H9 (cell line): ENCODE measurements at places on chromosomes 2 and 18. TPM values are rescaled to one million over a fixed set of nuclear protein-coding genes. Genes with fewer than 3 reads are reported as not detected.
A peak's percentile ranks its signal among the peaks of the same experiment; 100 is the strongest.

DNA sequence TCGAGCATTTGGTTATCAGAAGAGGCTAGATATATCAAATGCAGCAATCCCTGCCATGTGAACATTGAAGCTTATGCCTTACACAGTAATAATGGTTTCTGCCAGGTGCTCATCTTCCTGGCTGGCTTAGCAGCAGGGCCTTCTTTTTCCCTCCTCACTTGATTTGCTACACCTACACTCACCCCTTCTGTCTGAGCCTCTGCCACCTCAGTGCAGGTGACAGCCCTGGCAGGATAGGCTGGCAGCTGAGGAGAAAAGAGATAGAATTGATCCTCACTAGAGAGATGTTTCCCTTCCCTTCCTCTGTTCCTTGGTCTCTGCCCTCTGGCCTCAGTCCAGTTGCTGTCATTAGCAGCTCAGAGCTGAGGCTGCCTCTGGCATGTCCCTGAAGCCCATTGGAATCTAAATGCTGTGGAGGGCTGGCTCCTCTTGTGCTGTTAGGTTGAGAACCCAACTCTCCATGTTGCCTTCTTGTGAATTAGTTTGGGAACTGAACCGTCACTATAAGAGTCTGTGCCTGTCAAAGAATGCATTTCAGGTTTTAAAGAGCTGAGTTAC is 18.2 kb downstream of the MPHOSPH10 start:
- no peaks in the 10 kb centered on the region for H3K27me3 ChIP-seq
- DNase-seq, result no peak
- no peak overlapping the region for H3K27ac ChIP-seq
- H3K4me1 ChIP-seq, result no peaks in the 10 kb centered on the region

DNA sequence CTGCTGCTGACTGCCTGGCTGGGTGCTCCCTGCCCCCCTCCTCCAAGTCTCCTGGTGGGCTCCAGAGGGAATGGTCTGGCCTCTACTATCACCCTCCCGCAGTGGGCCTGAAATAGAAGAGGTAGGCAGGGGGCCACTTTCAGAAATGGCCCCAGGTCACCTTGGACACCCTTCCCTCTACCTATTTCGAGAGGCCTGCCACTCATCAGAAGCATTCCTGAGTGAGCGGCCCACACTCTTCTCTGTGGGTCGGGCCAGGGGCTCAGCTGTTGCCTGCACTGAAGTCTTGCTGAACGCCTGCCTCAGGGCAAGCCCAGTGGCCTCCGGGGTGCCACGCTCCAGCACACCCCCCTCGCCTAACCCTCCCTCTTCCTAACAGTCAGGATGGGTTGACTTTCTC is 124.9 kb downstream of the TNS1 start:
- no peak for DNase-seq
- no peaks in the 10 kb centered on the region for H3K27me3 ChIP-seq
- no peaks in the 10 kb centered on the region for H3K4me1 ChIP-seq

DNA sequence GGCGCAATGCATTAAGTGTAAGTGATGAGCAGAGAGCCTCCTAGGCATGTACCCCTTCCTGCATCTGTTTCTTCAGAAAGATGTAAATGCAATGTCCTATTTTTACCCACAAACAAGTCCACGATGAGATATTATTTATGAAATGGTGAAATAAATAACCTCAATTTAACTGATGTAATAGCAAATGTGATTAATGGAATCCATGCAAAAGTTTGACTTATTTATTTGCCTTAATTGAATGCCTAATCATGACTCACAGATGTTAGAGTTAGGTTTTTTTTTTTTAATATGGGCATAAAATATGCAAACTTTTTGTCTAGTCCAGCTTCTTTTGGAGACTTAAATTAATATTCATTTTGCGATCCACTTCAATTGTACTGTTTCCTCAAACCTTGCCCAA is 67.7 kb upstream of the ITGA4 start:
- no peak overlapping the region for H3K27ac ChIP-seq
- H3K4me1 ChIP-seq, result no peaks in the 10 kb centered on the region
- no peaks in the 10 kb centered on the region for H3K27me3 ChIP-seq

GRCh38 chr2:224217233-224217961 is 178.3 kb upstream of the SERPINE2 start:
- DNase-seq, result no peak
- H3K27ac ChIP-seq, result no peak overlapping the region
- H3K27me3 ChIP-seq, result no peaks in the 10 kb centered on the region
- peaks cover 5% of the 10 kb centered on the region for H3K4me1 ChIP-seq
- H3K36me3 ChIP-seq, result no peaks in the 10 kb centered on the region

- H3K27ac ChIP-seq, result no peak overlapping the region
- H3K4me3 ChIP-seq, result no peak overlapping the region
- no peaks in the 10 kb centered on the region for H3K4me1 ChIP-seq
- H3K36me3 ChIP-seq, result no peaks in the 10 kb centered on the region
These were observed 37.8 kb upstream of the STAT4 start for GRCh38 chr2:191188550-191189093.

DNA sequence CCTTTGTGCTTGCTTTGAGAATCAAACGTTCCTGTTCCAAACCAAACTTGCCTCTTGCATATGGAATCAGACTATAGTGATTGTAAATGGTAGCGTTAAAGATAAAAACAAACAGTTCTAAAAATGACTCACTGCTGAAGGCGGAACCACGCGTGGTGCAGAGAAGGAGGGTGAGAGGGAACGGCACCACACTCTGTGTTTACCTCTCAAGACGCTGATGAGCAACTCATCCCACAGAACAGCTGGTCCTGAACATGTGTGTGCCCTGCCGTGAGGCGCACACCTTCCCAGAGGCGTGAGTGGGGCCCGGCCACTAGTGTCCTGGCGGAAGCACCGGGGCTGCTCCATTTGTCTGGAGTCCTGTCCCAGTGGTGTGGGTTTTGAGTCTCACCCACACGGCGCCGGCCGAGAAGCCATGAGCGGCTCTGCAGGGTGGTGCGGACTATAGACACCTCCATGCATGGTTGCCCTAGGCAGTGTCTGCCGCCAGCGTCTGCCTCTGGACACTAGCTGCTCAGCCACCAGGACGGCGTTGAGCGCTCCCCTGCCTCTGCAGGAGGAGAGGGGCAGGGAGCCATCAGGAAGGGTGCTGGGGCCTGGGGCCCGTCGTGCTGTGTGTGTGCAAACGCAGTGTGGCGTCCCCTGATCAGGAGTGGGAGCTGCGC is 52.1 kb downstream of the NFATC1 start:
- no peaks in the 10 kb centered on the region for H3K27me3 ChIP-seq
- no peaks in the 10 kb centered on the region for H3K36me3 ChIP-seq
- no peaks in the 10 kb centered on the region for H3K4me1 ChIP-seq
- no peak overlapping the region for H3K27ac ChIP-seq
- DNase-seq, result no peak

DNA sequence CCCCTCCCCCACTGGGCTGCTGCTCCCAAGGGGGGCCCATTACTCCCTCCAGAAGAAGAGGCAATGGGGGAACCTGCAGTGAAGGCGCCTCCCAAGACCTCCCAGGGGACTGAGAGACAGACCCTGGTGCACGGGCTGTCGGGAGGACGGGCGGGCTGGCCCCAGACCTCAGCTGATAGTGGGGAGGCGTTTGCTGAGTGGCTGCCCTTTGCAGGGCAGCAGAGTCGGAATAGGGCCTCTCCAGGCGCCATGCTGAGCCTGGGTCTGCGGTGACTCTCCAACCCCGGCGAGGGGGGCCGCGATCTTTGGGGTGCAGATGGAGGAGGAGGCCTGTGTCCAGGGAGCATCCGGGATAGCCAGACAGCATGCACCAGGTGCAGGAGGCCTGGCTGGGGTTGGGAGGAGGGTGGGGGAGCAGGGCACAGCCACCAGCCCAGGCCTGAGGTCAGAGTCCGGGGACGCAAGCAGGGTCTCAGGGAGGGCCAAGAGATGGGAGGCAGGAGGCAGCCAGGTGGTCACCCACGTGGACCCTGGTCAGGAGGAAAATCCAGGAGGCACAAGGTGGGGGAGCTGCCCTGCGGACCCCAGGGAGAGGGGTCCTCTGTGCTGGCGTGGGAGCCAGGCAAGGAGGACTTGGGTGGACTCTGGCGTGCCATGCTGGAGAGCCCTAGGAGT is 11.0 kb downstream of the CROCC2 start:
- peak; percentile 27 for DNase-seq
- peak overlapping the region; percentile 59; the same call in 2 of the 3 replicates for H3K4me3 ChIP-seq
- H3K36me3 ChIP-seq, result no peaks in the 10 kb centered on the region
- H3K4me1 ChIP-seq, result no peaks in the 10 kb centered on the region

- DNase-seq, result peak; percentile 83
- H3K36me3 ChIP-seq, result no peaks in the 10 kb centered on the region
- H3K27ac ChIP-seq, result no peak overlapping the region
- peaks cover 14% of the 10 kb centered on the region; the same call in 1 of the 2 replicates for H3K4me1 ChIP-seq
- H3K27me3 ChIP-seq, result no peaks in the 10 kb centered on the region; the same call in 1 of the 2 replicates
These were observed 63.3 kb downstream of the BOD1L2 start for GRCh38 chr18:57210107-57210715.

DNA sequence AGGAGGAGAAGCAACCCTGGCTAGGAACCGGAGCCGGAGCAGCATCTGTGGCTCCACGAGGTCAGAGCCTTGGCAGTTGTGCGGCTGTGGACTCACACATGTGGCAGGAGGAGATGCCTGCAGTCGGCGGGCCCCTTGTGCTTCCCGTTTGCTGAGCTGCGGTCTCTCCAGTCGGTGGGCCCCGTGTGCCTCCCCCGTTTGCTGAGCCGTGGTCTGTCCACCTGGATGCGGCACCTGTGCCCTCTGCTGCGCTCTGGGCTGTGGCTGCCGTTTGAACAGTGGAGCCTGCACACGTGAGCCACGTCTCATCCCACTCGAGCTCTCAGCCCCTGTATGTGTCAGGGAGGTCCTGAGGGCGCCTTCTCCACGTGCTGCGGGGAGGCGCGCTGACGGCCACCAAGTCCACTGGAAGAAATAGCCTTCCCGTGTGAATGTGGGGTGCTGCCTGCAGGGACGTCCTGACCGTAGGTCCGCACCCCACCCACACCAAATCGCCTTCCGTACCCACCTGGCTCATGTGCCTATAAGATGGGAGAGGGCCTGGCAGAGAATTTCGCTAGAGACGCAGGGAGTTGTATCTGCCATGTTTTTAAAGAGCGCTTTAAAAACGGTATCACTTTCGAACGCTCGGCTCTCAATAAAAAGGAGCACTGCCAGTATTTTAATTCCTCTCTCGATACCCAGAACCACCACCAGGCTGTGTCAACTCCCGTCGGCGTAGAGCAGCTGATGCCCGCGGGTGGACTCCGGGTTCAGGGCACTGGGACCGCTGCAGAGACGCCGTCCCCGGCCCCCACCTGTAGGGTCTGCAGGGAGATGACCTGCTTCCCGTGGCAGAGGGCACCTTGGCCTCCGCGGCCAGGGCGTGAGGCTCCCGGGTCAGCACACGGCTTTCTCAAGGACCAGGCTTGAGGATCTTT is 117.0 kb downstream of the NFATC1 start:
- peak; percentile 22 for DNase-seq
- no peaks in the 10 kb centered on the region for H3K27me3 ChIP-seq
- no peaks in the 10 kb centered on the region for H3K36me3 ChIP-seq
- H3K27ac ChIP-seq, result no peak overlapping the region

GRCh38 chr18:3179430-3180089 is 40.2 kb downstream of the MYOM1 start:
- no peaks in the 10 kb centered on the region for H3K27me3 ChIP-seq
- H3K4me3 ChIP-seq, result no peak overlapping the region
- H3K36me3 ChIP-seq, result no peaks in the 10 kb centered on the region
- H3K27ac ChIP-seq, result no peak overlapping the region

GRCh38 chr2:71602581-71602980 is 149.2 kb downstream of the DYSF start:
- no peak overlapping the region for H3K27ac ChIP-seq
- H3K4me1 ChIP-seq, result peaks cover 8% of the 10 kb centered on the region; the same call in 1 of the 2 replicates

DNA sequence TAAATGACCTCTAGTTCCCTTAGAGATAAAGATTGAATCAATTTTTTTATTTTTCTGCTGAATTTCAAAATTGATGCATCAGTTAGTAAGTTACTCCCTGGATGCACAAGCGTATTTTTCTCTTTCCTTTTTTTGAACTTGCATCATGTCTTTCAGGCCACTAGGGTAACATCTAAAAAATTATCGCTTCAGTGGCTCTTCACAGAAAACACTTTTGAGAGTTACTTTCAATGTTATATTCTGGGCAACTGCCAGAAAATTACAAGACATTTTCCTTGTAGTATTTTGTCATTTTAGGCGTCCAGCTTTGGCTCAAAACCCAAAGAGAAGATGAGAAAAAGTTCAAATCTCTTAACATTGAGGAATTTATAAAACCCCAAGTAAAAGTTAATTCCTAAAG is 59.8 kb downstream of the DSEL start:
- peaks cover 3% of the 10 kb centered on the region; the same call in 1 of the 2 replicates for H3K4me1 ChIP-seq
- H3K27me3 ChIP-seq, result no peaks in the 10 kb centered on the region
- H3K4me3 ChIP-seq, result no peak overlapping the region
- H3K27ac ChIP-seq, result no peak overlapping the region

DNA sequence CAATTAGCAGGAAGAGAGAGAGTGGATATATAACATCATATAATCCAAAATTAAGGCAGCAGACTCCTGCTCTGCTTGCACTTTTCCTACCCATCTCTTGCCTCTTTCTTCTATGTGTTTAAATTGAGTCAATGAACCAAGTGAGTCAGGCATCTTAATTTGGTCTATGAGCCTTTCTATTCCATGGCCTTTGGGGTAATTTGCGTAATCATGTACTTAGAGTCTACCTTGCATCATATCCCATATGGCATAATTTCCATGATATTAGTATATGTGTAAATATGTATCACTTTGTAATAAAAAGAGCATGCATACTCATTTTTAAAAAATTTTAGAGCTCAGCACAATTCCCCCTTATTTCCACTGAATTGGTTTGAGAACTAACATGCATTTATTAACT is 555.2 kb downstream of the STK39 start:
- H3K27ac ChIP-seq, result no peak overlapping the region
- peaks cover 2% of the 10 kb centered on the region; the same call in 1 of the 3 replicates for H3K36me3 ChIP-seq
- H3K4me1 ChIP-seq, result peaks cover 4% of the 10 kb centered on the region; the same call in 1 of the 2 replicates
- no peaks in the 10 kb centered on the region for H3K27me3 ChIP-seq
- no peak for DNase-seq

GRCh38 chr18:75045272-75045671 is 163.7 kb downstream of the PTGR3 start:
- no peak for DNase-seq
- H3K4me1 ChIP-seq, result peaks cover 6% of the 10 kb centered on the region
- H3K4me3 ChIP-seq, result no peak overlapping the region
- H3K27ac ChIP-seq, result no peak overlapping the region

GRCh38 chr2:177543007-177543760 is 150.6 kb downstream of the AGPS start:
- no peak for DNase-seq
- no peak overlapping the region for H3K27ac ChIP-seq
- no peaks in the 10 kb centered on the region for H3K27me3 ChIP-seq
- no peaks in the 10 kb centered on the region for H3K4me1 ChIP-seq
- H3K4me3 ChIP-seq, result no peak overlapping the region
- H3K36me3 ChIP-seq, result peaks cover 10% of the 10 kb centered on the region

GRCh38 chr2:218961651-218962570 is 2.4 kb downstream of the CDK5R2 start:
- H3K36me3 ChIP-seq, result no peaks in the 10 kb centered on the region; the same call in 1 of the 3 replicates
- peak overlapping the region; percentile 32; the same call in 1 of the 2 replicates for H3K4me3 ChIP-seq
- H3K27ac ChIP-seq, result no peak overlapping the region
- H3K27me3 ChIP-seq, result peaks cover 20% of the 10 kb centered on the region
- DNase-seq, result peak; percentile 74
- peaks cover 4% of the 10 kb centered on the region; the same call in 1 of the 2 replicates for H3K4me1 ChIP-seq

- no peak overlapping the region for H3K4me3 ChIP-seq
- H3K36me3 ChIP-seq, result peaks cover 23% of the 10 kb centered on the region
- no peak for DNase-seq
These were observed 46.3 kb downstream of the PTPN2 start for GRCh38 chr18:12837747-12838146.

Gene CCDC68
- total RNA-seq, result not detected in 2 replicates

Gene DNER
- total RNA-seq, result 1.0 and 1.1 TPM in 2 replicates

Gene RGPD5
- total RNA-seq, result 48.3 and 50.0 TPM in 2 replicates

Gene COL5A2
- total RNA-seq, result 10.5 and 13.6 TPM in 2 replicates

Gene GKN1
- not detected in 2 replicates for total RNA-seq
